ENCODE measurements at places on chromosomes 1 and 21.

DNA sequence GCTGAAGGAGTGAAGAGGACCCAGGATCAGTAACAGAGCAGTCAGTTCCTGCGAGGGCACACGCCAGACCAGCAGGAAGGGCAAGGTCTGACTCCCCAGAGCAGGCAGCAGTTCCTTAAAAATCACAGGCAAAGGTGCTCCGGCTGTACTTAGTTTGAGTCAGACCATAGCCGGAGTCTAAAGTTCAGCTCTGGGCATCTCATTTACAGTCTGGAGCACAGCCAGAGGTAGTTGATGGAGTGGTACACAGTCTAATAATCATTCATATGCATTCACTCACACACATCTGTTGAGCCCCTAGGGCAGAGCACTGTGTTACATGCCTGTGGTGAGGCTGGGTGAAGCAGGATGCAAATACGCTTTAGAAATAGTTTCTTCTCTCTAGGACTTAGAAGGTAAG, 7.3 kb upstream of the AMIGO1 start:
- no peak for DNase-seq

GRCh38 chr1:222455188-222455879, 92.6 kb downstream of the HHIPL2 start:
- peak; percentile 82 for DNase-seq

- no peak for DNase-seq
Measured at GRCh38 chr1:227223171-227223806, 95.0 kb downstream of the CDC42BPA start.

DNA sequence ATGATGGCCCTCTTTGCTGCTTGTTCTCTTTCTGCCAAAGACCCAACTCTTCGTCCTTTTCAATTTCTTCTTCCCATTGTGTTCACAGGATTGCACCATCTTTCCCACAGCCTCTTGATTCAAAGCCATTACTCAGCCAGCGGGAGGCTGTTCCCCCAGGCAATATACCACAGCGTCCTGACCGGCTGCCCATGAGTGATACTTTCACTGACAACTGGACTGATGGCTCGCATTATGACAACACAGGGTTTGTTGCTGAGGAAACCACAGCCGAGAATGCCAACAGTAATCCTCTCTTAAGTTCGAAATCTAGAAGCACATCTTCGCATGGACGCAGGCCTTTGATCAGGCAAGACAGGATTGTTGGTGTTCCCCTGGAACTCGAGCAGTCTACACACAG, 167.4 kb downstream of the LRRC40 start:
- DNase-seq = no peak

DNA sequence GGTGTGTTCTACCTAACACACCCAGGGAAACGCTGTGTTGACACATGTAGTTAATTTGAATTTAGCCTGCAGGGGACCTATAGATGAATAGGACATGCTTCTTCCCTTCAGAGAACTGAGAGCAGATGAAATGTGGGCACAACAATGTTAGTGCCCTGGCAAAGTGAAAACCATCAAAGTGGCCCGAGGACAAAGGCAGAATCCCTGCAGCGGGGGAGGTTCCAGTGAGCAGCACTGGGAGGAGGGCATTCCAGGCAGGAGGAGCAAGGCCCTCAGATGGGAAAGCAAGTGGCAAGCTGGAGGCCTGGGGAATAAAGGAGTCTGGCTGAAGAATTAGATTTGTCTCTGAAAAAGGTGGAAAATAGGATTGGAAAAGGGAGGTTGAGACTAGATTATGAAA, 37.2 kb downstream of the C1orf94 start:
- no peak for DNase-seq

DNA sequence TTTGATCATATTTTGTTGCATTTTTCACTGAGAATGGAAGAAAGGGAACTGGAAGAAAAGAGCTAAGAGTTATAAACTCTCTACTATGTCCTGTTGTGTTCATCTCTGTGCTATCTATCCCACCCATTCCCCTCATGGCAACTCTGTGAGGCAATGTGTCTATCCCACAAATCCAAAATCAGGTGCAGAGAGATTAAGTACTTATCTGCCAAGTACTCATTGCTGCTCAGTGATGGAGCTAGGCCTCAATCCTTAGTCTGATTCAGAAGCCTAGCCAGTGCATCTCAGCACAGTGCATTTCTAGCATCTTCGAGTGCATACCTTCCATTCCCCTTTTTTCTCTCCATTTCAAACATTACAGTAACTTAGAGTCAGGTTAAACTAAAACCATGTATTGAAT, 270.6 kb downstream of the TPR start:
- no peak for DNase-seq

- no peak for DNase-seq
Measured at GRCh38 chr1:40252601-40253000, 4.9 kb downstream of the TMCO2 start.

GRCh38 chr1:240487493-240487892, 124.5 kb downstream of the GREM2 start:
- DNase-seq = no peak

DNA sequence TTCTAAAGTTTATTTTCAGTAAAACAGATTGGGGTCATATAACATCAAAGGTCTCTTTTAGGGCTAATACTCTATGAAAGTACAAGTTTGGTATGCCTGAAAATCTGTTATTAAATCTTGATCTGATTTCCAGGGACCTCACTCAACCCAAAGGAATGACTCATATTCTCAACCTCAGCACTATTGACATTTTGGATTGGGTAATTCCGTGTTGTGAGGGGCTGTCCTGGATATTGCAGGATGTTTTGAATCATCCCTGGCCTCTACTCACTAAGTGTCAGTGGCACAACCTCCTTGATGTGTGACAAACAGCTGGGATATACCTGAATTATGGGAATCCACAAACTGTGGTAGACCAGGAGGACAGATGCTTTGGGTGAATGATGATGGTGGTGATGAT, 51.5 kb upstream of the CYP2J2 start:
- DNase-seq = no peak

- DNase-seq = no peak
Measured at GRCh38 chr1:94863297-94863911, 43.2 kb downstream of the SLC44A3 start.

DNA sequence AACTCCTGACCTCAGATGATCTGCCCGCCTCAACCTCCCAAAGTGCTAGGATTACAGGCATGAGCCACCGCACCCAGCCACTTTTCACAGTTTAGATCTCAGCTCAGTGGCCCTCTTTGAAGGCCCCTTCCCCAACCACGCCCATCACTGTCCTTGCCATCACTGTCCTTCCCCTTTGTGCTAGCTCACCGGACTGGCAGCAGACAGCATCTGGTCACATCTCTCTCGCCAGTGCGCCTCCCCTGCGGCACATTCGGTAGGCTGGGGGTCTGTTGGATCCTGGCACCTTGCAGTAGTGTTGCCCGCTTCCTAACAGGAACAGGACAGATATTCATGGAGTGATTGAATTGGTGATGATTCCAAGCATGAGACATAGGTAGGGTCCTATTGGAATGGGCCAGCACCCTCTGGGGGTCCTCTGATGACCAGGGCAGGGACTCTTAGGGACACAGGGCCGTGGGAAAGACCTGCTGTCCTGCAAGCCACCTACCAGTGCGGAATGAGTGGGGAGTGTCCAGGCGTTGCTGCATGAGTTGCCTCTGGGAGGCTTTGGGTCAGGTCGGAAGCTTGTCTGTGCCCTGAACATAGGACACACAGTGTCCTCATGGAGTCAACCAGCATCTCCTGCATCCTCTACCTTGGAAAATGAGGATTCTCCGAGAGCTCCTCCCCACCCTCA, 178.8 kb upstream of the VAMP3 start:
- no peak for DNase-seq

DNA sequence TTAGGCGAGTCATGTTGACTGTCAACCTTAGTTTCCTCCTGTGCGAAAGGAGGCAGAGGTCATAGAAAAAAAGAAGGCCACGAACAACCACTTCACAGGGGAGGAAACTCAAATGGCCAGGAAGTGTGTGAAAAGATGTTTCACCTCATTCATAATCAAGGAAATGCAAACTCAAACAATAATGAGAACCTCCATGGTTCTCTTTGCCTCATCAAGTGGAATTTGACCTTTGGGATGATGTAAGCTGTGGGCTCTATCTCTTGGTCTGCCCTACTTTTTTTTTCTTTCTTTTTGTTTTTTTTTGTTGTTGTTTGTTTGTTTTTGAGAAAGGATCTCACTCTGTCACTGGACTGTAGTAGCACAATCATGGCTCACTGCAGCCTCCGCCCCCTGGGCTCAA, 55.9 kb upstream of the GRHL3 start:
- no peak for DNase-seq

DNA sequence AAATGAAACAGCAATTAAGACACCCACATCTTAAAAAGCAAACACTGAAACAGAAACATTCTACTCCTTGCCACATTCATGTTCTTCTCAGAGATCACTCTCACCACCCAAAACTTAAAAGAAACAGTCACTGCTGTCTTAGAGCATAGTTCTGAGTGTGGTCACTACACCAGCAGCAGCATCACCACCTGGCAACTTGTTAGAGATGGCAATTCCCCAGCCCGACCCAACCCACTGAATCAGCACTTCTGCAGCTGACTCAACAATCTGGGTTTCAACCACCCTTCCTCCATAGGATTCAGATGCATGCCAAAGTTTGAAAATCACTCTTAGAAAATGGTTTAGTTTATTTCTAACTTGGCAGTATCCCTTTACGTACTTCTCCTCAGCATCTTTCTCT, 126.1 kb downstream of the CDC42BPA start:
- peak; percentile 75 for DNase-seq

DNA sequence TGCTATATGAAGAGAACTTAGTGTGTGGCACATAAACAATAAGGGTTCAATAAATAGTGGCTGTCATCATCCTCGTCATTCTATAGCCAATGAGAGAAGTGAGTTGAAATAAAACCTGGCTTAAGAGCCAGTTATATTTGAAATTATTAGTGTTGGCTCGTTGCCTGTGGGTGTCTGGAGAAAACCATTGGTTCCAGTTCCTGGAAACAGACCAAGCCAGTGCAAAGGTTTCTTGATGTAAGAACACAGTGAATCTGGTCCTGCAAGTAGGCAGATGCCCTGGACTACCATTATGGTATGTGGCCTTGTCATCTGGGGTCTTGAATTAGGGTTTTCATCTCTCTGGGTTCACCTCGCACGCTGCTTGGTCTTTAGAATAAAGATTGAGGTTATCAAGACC, 43.3 kb downstream of the URB2 start:
- no peak for DNase-seq

DNA sequence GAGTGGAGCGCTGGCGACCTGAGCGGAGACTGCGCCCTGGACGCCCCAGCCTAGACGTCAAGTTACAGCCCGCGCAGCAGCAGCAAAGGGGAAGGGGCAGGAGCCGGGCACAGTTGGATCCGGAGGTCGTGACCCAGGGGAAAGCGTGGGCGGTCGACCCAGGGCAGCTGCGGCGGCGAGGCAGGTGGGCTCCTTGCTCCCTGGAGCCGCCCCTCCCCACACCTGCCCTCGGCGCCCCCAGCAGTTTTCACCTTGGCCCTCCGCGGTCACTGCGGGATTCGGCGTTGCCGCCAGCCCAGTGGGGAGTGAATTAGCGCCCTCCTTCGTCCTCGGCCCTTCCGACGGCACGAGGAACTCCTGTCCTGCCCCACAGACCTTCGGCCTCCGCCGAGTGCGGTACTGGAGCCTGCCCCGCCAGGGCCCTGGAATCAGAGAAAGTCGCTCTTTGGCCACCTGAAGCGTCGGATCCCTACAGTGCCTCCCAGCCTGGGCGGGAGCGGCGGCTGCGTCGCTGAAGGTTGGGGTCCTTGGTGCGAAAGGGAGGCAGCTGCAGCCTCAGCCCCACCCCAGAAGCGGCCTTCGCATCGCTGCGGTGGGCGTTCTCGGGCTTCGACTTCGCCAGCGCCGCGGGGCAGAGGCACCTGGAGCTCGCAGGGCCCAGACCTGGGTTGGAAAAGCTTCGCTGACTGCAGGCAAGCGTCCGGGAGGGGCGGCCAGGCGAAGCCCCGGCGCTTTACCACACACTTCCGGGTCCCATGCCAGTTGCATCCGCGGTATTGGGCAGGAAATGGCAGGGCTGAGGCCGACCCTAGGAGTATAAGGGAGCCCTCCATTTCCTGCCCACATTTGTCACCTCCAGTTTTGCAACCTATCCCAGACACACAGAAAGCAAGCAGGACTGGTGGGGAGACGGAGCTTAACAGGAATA, 4.2 kb downstream of the TFAP2E start:
- DNase-seq = no peak

- DNase-seq = no peak
Measured at GRCh38 chr1:61448914-61449313, 276.0 kb downstream of the TM2D1 start.

DNA sequence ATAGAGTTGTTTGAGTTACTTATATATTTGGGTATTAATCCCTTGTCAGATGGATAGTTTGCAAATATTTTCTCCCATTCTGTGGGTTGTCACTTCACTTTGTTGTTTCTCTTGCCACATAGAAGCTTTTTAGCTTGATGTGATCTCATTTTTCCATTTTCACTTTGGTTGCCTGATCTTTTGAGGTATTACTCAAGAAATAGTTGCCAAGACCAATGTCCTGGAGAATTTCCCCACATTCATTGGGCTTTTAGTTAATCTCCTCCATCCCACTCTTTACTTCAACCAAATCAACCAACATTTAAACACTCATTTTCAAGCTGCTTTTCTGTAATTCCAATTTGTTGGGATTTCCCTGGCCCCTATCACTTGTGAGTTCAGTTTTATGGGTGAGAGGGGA, 69.0 kb downstream of the LEPR start:
- no peak for DNase-seq

GRCh38 chr1:91730801-91731732, 154.9 kb downstream of the TGFBR3 start:
- DNase-seq = no peak

GRCh38 chr1:234123867-234124266, 219.4 kb downstream of the SLC35F3 start:
- DNase-seq = no peak

GRCh38 chr1:183288583-183288982, 102.5 kb downstream of the LAMC2 start:
- DNase-seq = no peak

- DNase-seq = no peak
Measured at GRCh38 chr1:59498640-59499039, 201.7 kb downstream of the FGGY start.

GRCh38 chr1:31930836-31931592, 7.2 kb downstream of the PTP4A2 start:
- no peak for DNase-seq

DNA sequence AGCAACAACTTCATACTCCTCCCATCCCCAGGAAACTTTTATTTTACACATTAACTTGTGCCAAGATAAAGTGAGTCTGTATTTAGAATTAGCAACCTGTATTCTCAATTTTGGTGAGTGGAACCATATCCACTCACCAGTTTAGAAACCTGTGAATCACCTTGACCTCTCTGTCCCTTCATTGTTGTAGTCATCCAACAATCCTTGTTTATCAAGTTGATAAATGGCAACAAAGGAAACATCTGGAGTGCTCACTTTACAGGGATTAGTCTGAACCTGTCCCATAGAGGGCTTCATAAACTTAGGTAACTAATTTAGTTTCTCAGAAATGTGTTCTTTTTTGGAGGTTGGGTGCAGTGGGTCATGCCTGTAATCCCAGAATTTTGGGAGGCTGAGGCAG, 3.9 kb upstream of the CLSPN start:
- DNase-seq = no peak

- no peak for DNase-seq
Measured at GRCh38 chr21:44480200-44481053, 25.1 kb downstream of the LRRC3 start.

- DNase-seq = no peak
Measured at GRCh38 chr1:56838759-56839158, 15.8 kb upstream of the C8A start.

- DNase-seq = no peak
Measured at GRCh38 chr1:163914785-163915413, 593.1 kb downstream of the NUF2 start.
